ENCODE measurements at places on chromosomes 13 and 19. TPM values are rescaled to one million over a fixed set of nuclear protein-coding genes. Genes with fewer than 3 reads are reported as not detected.

IRGC gene
- total RNA-seq, result not detected

EFNB2 gene
- total RNA-seq, result 2.0 TPM

CCDC194 gene
- total RNA-seq, result not detected

KRI1 gene
- total RNA-seq, result 18.7 TPM

ZNF99 gene
- total RNA-seq, result not detected

DCAF15 gene
- total RNA-seq, result 16.8 TPM

AKAP8L gene
- 49.4 TPM for total RNA-seq

NTN5 gene
- total RNA-seq, result not detected

ZNF625 gene
- not detected for total RNA-seq

PRR19 gene
- not detected for total RNA-seq

OLFM4 gene
- total RNA-seq, result not detected

RETN gene
- total RNA-seq, result not detected

ATP7B gene
- total RNA-seq, result 2.0 TPM

REEP6 gene
- total RNA-seq, result 0.79 TPM

GSK3A gene
- 19.0 TPM for total RNA-seq

GRIK5 gene
- not detected for total RNA-seq

AXL gene
- 27.7 TPM for total RNA-seq

ITGBL1 gene
- 29.5 TPM for total RNA-seq

LRG1 gene
- 0.15 TPM for total RNA-seq

COX7A1 gene
- total RNA-seq, result not detected

PSPN gene
- 5.3 TPM for total RNA-seq

C1QTNF9 gene
- not detected for total RNA-seq

SPACA6 gene
- 3.5 TPM for total RNA-seq

EHD2 gene
- total RNA-seq, result 0.87 TPM

UBE2S gene
- total RNA-seq, result 369 TPM

SIGLECL1 gene
- total RNA-seq, result not detected

All from NCI-H460 (cell line).